ENCODE measurements at places on chromosomes 6 and 20. TPM values are rescaled to one million over a fixed set of nuclear protein-coding genes. Genes with fewer than 3 reads are reported as not detected.

ZKSCAN4 gene
- total RNA-seq, result 9.2 TPM

CST7 gene
- total RNA-seq, result 6.1 TPM

SYNDIG1 gene
- total RNA-seq, result 5.1 TPM

HLA-DRA gene
- 283 TPM for total RNA-seq

ESF1 gene
- total RNA-seq, result 15.0 TPM

DNA sequence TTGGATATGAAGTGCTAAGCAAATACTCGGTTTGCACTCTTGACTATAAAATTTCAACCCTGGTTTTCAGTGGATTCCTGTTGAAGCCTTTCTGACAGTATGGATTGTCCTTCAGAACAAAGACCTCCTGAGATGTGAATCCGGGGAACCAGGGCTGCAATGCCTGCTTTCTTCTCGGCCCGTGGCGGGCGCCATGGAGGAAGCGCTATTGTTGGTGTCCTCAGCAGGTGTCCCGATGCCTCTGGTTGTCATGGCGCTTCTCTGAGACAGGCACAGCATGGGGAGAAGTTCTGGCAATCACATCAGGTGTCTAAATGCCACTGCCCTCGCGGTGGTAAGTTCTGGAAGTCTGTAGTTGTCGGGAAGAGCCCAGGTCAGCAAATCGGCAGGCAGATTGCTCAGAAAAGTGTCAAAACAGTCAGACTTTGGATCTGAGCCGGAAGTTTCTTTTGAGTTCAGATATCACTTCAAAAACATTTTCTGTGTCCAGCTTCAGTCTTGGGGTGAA, 188.5 kb downstream of the CDH4 start:
- no peak for DNase-seq

DNA sequence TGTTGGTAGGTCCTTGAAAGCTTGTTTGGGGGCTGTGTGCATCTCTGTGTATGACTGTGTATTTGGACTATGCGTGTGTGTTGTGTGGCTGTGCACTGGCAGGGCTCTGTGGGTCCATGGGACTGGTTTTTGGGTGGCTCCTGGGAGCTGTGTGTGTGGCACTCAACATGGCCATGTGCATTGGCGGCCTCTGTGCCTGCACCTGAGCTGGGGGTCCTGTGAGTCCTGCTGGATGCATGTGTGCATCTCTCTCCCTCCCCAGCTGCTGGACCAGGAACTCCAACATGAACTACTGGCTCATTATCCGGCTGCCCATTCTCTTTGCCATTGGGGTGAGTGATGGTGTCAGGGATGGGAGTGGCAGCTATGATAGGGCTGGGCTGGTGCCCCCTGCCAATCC, 30.1 kb downstream of the GLP1R start:
- no peak for DNase-seq

GRCh38 chr6:29729774-29730328, 6.6 kb downstream of the HLA-F start:
- no peak for DNase-seq

DNA sequence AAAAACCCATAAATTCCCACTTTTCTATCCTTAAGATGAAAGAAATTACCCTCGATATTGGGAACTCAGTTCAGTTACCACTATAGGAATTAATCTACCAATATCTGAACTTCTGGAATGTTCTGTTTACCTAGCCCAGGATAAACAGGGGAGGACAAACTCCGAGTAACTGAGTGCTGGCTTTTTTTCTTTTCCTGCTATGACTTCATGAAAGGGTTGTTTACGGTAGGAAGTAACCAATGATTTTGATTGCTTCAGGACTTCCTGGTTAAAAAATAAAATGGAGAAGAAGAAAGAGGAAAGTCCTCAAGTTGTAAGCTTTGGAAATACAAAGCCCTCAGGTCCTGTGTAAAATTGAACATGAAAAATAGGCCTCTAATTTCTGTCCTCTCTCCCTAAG, 167.7 kb downstream of the ZNF217 start:
- no peak for DNase-seq

DNA sequence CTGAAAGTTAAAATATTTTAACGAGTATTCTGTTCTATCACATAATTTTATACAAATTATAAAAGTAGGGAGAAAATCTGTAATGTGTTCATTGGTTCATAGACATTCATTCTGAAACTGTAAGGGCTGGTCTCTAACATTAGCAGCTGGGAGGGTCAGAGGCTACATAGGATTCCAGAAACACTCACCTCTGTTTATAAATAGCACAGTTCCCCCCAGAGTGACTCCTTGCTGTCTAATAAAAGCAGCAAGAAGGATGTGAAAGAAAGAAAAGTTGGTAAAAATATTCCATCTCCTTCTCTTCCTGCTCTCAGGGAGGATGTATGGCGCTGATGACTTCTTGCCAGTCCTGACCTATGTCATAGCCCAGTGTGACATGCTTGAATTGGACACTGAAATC, 25.3 kb upstream of the NAA20 start:
- no peak for DNase-seq

GRCh38 chr20:7214081-7214740, 446.7 kb downstream of the BMP2 start:
- DNase-seq, result no peak

DNA sequence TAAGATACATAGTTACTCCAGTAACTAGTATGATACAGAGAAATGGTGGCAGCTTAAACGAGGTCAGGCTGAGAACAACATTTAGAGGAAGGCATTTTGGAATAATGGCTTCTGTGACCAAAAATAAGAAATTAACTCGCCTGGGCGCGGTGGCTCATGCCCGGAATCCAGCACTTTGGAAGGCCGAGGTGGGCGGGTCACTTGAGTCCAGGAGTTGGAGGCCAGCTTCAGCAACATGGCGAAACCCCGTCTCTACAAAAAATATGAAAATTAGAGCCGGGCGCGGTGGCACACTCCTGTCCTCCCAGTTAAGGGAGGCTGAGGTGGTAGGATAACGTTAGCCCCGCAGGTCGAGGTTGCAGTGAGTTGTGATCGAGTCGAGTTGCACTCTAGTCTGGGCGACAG, 1.8 kb downstream of the IGF2R start:
- DNase-seq, result no peak

- DNase-seq, result no peak
These were observed 115.1 kb upstream of the ARID1B start for GRCh38 chr6:156662025-156662445.

DNA sequence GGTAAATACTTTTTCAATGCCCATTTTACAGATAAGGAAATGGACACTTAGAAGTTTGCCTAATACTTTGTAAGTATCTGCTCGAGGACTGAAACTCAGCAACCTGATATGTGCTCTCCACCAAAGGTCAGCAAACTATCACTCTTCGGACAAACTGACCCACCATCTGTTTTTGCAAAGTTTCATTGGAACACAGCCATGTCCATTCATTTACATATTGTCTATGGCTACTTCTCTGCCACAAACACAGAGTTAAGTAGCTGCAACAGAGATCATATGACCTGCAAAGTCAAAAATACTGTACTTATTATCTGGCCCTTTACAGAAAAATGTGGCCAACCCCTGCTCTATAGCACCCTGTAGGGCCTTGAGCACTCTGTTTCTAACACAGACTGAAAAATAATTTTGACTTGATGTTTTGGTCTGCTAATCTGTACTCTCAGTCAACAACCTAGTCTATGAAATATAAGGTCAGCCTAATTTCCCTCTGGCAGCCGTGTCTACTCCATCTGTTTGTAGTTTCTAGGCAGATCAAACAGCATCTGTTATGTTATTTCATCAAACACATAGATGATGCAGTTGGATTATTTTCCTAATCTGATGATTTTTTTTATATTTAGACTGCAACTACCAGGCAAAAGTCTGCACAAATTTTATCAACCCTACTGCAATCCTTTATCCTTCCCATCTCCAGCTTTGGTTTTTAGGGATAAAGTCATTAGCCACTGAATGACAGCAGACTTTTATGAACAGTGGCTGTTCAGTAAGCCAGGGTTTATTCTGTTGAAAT, 41.4 kb upstream of the BEND6 start:
- DNase-seq, result no peak

- no peak for DNase-seq
These were observed 226.2 kb downstream of the EYA4 start for GRCh38 chr6:133467231-133467981.

DNA sequence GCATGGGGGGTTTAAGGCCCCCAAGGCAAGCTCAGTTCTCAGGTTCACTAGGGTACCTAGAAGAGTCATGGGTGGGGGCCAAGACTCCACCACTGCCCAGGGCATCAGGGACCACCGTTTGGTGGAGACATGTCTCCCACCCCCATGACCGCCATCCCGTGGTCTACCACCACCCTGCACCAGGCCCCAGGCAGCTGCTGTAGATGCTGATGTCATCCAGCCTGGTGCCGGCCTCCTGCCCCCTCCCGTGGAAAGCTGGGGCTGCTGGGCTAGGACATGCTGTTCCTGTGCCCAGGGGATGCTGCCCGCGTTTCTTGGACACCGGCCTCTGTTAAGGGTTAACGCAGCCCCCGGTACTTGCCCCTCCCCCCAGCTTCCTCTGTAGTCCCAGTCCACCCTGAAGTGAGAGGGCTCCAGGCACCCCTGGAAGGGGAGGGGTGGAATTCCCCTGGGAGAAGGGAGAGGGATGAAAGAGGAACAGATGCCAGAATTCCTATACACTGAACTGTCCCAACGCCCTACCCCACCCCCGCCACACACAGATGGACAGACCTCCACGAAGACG, 587 bp downstream of the IP6K3 start:
- no peak for DNase-seq

DNA sequence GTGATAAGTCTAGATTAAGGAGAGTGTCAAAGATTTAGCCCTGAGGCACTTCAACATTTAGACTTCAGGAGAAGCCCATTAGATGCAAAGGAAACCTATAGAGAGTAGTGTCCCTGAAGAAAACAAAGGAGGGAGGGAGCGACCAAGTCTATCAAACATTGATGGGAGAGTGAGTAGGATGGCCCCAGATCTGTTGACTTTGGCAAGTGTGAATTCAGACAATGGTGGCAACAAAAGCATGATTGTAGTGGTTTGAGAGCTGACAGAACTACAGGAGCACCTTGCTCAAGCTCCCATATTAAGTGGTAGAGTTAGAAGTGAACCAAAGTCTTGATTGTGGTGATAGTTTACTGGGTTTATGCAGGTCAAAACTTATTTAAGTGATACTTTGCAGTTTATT, 979 bp upstream of the ABCF1 start:
- DNase-seq, result no peak

DNA sequence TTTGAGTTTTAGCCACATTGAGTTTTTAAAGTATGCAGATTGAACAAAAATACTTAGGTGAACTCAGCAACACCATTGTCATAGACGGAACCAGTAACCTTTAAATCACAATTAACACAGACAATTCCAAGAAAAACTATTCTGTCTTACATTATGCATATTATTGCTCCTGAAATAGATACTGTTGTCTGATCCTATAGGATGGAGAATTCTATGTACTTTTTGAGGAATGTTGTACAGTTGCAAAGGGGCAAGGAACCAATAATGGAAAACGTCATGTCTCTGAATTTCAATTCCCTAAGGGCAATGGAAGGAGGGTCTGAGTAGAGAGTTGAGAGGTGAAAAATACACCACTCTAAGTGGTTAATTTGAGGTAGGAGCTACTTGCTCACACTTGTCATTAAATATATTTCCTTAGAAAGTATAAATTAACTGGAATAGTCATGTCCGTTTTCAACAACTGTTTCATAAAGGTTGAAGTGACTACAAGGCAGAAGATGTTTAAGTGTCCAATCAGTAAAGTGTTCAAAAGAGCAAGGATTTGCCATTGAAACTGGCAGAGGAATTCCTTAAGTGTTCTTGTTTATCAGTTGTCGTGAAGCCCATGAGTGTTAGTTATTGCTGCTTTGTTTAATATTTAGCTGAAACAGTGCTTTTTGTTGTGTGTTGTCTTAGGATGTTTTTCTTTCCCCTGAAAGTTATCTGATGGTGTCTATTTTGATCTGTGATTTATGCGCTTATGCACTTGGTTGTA, 1.3 kb downstream of the NKAIN2 start:
- no peak for DNase-seq

GRCh38 chr6:12312736-12313135, 22.6 kb downstream of the EDN1 start:
- no peak for DNase-seq

All from tibial nerve (tissue), 4 donors.